Left ventricle myocardium inferior (tissue), 1 donor: ENCODE measurements at places on chromosomes 7 and 10. TPM values are rescaled to one million over a fixed set of nuclear protein-coding genes. Genes with fewer than 3 reads are reported as not detected.

Gene PROSER2
- 0.52 TPM for total RNA-seq

Gene TAC1
- total RNA-seq, result not detected

Gene PCGF5
- total RNA-seq, result 61.0 TPM

Gene CALCR
- total RNA-seq, result 0.08 TPM

Gene PPIF
- total RNA-seq, result 150 TPM
